Endothelial cell (in vitro differentiated cells): ENCODE measurements at places on chromosomes 13 and 19.
A peak's percentile ranks its signal among the peaks of the same experiment; 100 is the strongest.

GRCh38 chr13:94481941-94482340 is 2.5 kb upstream of the DCT start:
- H3K4me3 ChIP-seq: no peak overlapping the region
- H3K27me3 ChIP-seq: no peaks in the 10 kb centered on the region
- DNase-seq: no peak
- H3K27ac ChIP-seq: no peak overlapping the region
- no peaks in the 10 kb centered on the region for H3K36me3 ChIP-seq

DNA sequence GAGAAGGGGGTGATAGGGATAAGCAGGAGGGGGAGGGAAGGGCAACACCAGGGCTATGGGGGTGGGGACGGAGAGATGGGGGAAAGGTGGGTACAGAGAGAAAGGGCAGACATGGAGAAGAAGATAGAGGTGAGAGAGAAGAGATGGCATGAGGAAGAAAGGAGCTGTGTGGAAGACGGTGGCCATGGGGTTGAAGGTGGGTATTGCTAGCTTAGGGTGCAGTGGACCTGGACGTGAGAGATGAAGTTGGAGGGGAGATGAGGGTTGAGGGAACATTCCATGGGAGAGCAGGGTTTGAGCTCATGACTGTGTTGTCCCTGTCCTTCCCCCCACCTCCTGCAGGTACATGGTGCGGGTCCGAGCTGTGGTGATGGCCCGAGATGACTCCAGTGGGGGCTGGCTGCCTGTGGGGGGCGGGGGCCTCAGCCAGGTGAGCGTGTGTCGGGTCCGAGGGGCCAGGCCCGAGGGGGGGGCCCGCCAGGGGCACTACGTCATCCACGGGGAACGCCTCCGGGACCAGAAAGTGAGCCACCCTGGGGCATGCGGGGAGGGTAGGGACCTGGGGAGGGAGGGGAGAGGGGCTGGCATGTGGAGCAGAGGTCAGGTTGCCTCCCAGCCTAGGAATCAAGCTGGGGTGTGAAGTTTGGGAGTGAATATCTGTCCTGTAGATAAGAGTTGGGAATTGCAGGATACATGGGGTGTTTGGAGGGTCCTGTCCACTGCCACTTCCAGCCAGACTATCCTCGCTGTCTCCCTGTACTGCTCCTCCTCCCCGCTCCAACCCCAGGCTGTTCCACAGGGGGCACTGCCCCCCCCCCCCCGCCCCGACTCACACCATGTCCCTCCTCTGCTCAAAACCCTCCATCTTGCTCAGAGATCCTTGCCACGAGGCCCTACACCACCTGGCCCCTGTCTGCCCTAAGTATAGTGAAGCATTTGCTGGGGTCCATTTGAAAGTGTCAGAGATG is 1.7 kb downstream of the SPRED3 start:
- peak; percentile 22 for DNase-seq
- peak overlapping the region; percentile 35 for H3K4me3 ChIP-seq
- peaks cover 31% of the 10 kb centered on the region for H3K27me3 ChIP-seq
- H3K27ac ChIP-seq: peak overlapping the region; percentile 5
- H3K36me3 ChIP-seq: peaks cover 8% of the 10 kb centered on the region

- no peak overlapping the region for H3K4me3 ChIP-seq
- no peak overlapping the region for H3K27ac ChIP-seq
- peaks cover 3% of the 10 kb centered on the region for H3K36me3 ChIP-seq
- H3K4me1 ChIP-seq: peaks cover 7% of the 10 kb centered on the region
- no peak for DNase-seq
- H3K27me3 ChIP-seq: peaks cover 17% of the 10 kb centered on the region
These were observed 2.4 kb upstream of the SLC7A10 start for GRCh38 chr19:33227870-33228599.

GRCh38 chr19:4370418-4371041 is 27.2 kb downstream of the MPND start:
- H3K27me3 ChIP-seq: peaks cover 13% of the 10 kb centered on the region
- H3K4me3 ChIP-seq: peak overlapping the region; percentile 37

GRCh38 chr19:17488593-17489391 is 18.5 kb downstream of the SLC27A1 start:
- peaks cover 49% of the 10 kb centered on the region for H3K4me1 ChIP-seq
- peak overlapping the region; percentile 98 for H3K27ac ChIP-seq
- peak; percentile 96 for DNase-seq
- peak overlapping the region; percentile 89 for H3K4me3 ChIP-seq
- peaks cover 4% of the 10 kb centered on the region for H3K36me3 ChIP-seq
- H3K27me3 ChIP-seq: peaks cover 15% of the 10 kb centered on the region

- no peak overlapping the region for H3K4me3 ChIP-seq
- no peaks in the 10 kb centered on the region for H3K27me3 ChIP-seq
- H3K27ac ChIP-seq: no peak overlapping the region
- no peaks in the 10 kb centered on the region for H3K4me1 ChIP-seq
These were observed 38.2 kb downstream of the TGDS start for GRCh38 chr13:94557684-94558235.

GRCh38 chr13:75725736-75726135 is 89.6 kb downstream of the LMO7 start:
- no peak for DNase-seq
- H3K27ac ChIP-seq: no peak overlapping the region
- H3K27me3 ChIP-seq: peaks cover 5% of the 10 kb centered on the region
- H3K4me1 ChIP-seq: no peaks in the 10 kb centered on the region
- no peaks in the 10 kb centered on the region for H3K36me3 ChIP-seq

- H3K27ac ChIP-seq: peak overlapping the region; percentile 14
- peaks cover 3% of the 10 kb centered on the region for H3K27me3 ChIP-seq
- H3K4me3 ChIP-seq: no peak overlapping the region
- H3K4me1 ChIP-seq: peaks cover 27% of the 10 kb centered on the region
- H3K36me3 ChIP-seq: no peaks in the 10 kb centered on the region
These were observed 37.3 kb upstream of the UBL3 start for GRCh38 chr13:29887686-29888085.

DNA sequence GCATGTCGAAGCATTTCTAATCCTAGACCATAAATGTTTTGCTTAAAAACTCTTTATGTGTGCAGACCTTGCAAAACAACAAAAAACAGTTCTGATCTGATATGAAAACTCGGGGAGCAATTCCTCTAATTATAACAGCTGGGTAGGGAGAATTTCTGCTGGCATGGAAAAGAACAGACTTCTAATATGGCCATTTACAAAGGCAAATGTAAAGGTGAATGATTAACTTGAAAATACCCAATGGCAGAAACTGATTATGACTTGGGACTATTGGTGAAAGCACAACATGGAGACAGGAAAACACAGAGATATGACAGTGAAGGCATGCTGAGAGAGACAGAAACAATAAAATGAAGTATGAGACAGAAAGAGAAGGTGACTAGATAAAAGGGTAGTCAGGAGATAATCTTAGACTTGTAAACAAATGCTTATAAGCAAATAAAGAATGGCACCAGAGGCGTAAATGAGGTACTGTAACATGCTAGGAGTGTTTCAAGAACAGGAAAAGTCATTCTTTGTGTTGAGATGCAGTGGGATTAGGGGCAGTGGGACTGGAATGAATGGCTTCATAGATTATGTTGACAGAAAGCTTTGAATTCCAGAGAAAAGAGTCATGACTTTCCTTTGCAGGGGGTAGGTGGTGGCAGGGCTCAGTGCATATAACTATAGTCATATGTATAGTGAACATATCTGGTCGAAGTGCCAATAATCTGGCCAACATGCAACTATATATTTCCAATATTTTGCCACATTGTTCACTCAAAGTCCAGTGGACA is 393.0 kb downstream of the ITGBL1 start:
- no peaks in the 10 kb centered on the region for H3K36me3 ChIP-seq
- no peak for DNase-seq
- no peaks in the 10 kb centered on the region for H3K4me1 ChIP-seq

DNA sequence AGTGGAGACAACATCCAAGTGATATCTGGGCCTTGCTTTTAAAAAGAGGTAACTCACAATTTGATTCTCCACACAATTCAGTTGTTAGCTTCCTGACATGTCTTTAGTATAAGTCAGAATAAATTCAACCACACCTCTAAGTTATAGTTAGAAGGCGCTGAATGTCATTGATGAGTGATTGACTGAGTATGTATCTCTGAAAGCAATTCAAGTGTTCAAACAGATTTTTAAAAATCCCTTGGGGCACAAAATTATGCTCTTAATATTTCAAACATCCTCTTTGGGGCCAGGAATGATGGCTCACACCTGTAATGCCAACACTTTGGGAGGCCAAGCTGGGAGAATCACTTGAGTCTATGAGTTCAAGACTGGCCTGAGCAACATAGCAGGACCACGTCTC is 137.0 kb upstream of the PRR20A start:
- no peaks in the 10 kb centered on the region for H3K36me3 ChIP-seq
- no peak for DNase-seq
- H3K27ac ChIP-seq: no peak overlapping the region
